ENCODE measurements at places on chromosomes 12 and 14. TPM values are rescaled to one million over a fixed set of nuclear protein-coding genes. Genes with fewer than 3 reads are reported as not detected.

The LALBA gene
- not detected for total RNA-seq

DNA sequence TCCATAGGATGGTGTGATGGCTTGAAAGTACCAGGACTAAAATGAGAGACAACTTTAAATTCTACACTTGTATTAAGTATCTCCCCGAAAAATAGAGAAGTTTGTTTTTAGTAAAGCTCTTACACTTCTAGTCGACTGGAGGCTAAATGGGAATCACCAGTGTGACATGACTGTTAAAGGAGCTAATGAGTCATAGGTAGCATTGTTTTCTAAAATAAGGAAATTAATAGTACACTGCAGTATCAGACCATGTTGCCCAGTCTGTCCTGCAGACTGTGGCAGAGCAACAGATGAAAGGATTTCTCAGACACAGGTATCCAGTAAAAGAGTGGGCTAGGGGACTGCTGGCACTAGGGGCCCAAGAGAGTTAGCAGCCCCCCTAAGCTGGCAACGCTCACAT lies 140.1 kb downstream of the TMEM117 start:
- H3K4me1 ChIP-seq: peaks cover 31% of the 10 kb centered on the region
- no peaks in the 10 kb centered on the region for H3K36me3 ChIP-seq
- H3K4me3 ChIP-seq: no peak overlapping the region
- H3K27ac ChIP-seq: no peak overlapping the region
- no peaks in the 10 kb centered on the region for H3K27me3 ChIP-seq

- no peaks in the 10 kb centered on the region for H3K36me3 ChIP-seq
- peaks cover 14% of the 10 kb centered on the region for H3K4me1 ChIP-seq
- no peak overlapping the region for H3K4me3 ChIP-seq
These were observed 5.7 kb upstream of the SLC35F4 start for GRCh38 chr14:57871459-57872080.

DNA sequence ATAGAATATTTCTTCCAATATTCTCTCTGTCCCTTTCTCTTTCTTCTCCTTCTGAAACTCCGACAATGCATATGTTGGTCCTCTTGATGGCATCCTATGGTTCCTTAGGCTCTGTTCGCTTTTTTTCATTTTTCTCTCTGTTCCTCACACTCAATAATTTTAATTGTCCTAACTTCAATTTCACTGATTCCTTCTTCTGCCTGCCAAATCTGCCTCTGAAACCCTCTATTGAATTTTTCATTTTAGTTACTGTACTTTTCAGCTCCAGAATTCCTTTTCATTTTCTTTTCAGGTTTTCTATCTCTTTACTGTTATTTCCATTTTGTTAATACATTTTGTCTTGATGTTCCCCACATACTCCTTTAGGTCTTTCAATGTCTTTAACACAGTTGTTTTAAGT lies 67.0 kb upstream of the TTC7B start:
- H3K36me3 ChIP-seq: no peaks in the 10 kb centered on the region
- H3K4me1 ChIP-seq: no peaks in the 10 kb centered on the region
- DNase-seq: no peak
- H3K27ac ChIP-seq: no peak overlapping the region
- H3K27me3 ChIP-seq: no peaks in the 10 kb centered on the region

DNA sequence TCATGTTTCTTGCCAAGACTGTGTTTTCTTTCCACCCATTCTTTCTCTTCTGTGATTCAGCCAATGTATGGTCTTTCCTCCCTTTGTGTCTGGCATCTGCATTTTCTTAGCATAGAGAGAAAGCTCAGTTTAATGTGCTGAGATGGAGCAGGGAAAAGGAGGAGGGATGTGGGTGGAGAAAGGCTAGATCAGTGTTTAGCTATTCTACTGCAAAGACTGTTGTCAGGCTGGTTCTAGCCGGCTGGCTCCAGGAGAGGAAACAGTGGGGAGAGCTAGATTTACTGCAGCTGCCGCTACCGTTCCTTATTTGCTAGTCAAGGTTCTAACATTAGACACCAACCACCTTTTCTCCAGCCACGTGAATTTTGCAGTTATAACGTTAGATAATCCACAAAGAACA lies 5.2 kb upstream of the RIMKLB start:
- H3K36me3 ChIP-seq: no peaks in the 10 kb centered on the region
- no peak overlapping the region for H3K4me3 ChIP-seq
- DNase-seq: peak; percentile 37
- H3K27me3 ChIP-seq: no peaks in the 10 kb centered on the region
- H3K27ac ChIP-seq: peak overlapping the region; percentile 30
